Epithelial cell of prostate (primary cell): ENCODE measurements at places on chromosomes 1 and 21.

DNA sequence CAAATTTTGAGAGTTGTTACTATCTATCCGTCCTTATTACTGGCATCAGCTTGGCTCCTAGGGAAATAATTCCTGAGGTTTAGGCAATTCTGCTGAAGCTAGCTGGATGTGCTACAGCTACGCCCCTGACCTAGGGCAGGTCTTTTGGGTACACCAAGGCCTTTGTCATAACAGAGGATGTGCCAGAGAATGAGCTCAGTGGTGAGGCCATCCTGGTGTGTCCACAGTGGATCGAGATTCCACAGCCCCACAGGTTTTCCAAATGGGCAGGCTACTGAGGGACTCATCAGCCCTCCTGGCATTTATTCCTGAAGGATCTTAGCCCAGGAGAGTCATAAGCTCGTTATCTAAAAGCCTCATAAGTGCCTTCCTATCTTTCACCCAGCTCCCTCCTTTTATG is 475.2 kb upstream of the USP24 start:
- no peak for DNase-seq

DNA sequence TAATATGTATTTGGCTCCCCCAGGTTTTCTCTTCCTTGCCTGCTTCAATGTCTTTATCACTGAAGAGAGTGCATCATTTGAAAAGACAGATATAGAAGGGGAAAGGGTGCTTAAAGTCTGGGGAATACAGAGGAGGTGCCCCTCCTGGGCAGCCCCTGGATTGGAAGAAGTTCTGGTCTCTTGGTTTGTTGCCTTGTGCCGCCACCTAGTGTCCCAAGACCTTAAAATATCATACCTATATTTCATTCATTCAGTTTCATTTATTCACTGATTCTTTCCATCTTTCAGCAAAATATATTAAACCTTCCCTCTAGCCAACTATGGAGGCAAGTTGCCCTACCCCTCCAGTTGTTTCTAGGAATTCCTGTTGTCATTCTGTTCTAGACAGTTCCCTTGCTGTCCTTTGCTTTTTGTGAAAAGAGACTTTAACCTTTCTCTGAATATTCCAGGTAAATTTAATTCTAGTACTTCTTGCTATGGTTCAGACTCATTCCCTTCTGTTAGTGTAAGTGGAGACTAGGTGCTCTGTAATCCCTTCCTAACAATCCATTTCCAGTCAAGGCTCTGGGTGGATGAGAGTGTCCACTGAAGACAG is 56.1 kb downstream of the MEF2D start:
- DNase-seq: no peak

DNA sequence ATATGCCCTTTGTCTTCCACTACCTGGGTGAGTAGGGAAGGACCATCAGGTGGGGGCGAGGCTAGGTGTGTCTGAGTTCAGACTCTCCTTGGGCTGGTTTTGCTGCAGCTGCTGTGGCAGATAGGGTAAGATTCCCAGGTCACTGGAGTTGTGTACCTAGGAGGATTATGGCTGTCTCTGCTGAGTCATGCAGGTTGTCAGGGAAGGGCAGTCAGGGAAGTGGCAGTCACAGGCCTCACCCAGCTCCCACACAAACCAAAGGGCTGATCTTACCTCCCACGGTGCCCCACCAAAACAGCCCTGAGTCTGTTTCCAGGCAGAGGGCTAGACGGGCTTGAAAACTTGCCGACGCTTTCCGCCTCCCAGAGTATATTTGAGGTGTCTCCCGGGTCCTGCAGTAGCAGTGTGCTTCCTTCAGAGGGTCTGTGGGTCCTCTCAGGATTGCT is 201.6 kb upstream of the PLXNA2 start:
- DNase-seq: no peak

DNA sequence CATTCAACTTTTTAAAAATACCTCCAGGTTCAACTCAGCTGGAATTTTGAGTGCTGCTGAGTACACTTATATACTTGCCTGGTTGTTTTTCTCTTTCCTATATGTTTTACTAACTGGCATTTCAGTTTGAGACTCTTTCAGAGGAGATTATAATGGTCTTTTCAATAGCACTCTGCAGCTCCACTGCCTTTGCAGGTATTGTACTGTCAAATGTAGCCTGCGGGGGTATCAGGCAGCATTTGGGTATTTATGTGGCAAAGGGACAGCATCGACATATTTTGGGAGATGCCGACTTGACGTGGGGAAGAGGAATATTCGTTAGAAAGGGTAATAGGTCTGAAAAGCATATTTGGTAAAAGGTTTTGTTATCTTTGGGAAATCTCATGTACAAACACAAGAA is 11.1 kb upstream of the TGFBR3 start:
- no peak for DNase-seq

- no peak for DNase-seq
Measured at GRCh38 chr1:162007466-162007865, 16.2 kb downstream of the OLFML2B start.
